Activated naive CD4-positive, alpha-beta T cell (primary cell): ENCODE measurements at places on chromosomes 2 and 18.

GRCh38 chr2:109549016-109549590 lies 64.7 kb downstream of the SEPTIN10 start:
- DNase-seq: no peak

GRCh38 chr2:141611981-141612380 lies 518.8 kb downstream of the LRP1B start:
- no peak for DNase-seq

DNA sequence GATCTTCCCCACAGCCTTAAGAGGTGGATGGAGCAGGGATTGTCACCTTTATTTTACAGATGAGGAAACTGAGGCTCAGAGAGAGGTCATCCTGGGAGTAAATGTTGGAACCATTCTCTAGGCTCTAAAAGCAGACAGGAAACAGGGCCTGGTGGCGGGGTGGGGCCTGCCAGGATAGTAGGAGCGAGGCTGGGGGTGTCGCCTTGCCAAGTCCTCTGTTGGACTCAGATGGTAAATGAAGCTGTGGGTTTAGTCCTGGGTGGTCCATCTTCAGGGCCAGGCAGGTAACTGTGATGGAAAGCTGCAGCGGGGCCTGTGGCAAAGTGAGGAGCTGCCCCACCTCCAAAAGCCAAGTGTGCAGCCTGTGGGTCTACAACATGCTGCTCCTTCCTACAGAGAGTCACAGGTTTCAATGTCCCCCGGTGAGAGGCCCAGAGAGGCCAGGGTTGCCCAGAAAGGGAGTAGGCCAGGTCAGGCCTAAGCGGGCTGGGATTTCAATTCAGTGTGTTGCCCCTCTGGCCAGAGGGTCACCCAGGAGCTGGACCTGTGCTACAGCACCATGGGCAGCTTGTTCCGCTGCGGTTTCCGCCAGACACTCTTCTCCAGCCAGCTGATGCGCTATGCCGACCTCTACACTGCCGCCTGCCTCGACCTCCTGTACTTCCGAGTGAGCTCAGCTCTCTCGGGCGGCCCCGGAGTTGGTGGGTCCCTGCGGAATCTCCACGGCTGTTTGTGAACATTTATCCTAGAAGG lies 6.6 kb downstream of the NT5DC4 start:
- DNase-seq: no peak

DNA sequence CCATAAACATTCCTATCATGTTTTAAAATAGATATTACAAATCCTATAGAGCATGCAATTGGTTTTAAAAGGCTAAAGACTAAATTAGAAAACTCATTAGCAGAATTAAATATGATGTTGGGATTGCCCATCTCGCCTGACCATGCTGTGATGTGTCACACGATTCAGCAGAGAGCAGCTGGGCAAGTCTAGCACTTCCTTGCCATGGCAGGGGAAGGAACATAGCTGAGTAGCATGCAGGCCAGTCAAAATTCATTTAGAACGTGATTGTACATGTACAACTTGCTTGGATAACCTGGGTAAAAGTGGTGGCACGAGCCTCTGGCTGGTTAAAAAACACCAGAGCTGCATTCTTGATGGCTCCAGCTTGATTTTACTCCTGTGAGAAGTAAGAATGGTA lies 81.3 kb downstream of the SCN3A start:
- no peak for DNase-seq

DNA sequence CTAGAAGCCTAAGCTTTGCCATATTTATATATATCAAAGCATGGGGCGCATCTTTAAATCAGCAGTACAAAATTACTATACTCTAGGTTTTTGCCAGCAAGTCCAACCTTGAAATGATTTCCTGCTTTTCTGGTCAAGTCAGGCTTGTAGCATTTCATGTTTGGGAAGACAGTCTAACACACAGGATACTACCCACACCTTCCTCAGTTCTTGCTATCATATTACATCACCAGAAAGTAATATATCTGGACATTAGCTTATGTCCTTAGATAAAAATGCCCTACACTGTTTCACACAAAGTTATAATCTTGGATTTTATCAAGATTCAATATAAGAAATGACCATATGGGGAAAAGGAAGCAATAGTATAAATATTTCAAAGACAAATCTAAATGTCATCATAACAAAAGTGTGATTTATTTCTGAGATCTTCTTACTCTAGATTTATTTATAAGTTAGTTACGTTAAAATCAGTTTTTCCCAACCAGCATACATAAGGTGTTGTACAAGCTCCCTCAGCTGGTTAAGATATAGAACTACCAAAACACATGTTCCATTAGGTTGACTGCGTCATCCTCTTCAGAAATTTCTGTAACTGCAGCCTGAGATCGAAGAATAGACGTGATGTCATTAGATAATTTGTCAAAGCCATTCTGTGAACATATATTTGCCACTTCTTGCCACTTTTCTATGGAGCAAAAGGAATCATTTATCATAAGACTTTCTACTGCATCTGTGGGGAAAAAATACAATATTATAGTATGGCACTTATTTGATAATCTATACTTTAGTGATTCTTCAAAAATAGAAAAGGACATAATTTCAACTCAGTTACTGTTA lies 56.6 kb downstream of the CLHC1 start:
- no peak for DNase-seq

GRCh38 chr18:32152705-32153448 lies 37.0 kb upstream of the MEP1B start:
- no peak for DNase-seq

DNA sequence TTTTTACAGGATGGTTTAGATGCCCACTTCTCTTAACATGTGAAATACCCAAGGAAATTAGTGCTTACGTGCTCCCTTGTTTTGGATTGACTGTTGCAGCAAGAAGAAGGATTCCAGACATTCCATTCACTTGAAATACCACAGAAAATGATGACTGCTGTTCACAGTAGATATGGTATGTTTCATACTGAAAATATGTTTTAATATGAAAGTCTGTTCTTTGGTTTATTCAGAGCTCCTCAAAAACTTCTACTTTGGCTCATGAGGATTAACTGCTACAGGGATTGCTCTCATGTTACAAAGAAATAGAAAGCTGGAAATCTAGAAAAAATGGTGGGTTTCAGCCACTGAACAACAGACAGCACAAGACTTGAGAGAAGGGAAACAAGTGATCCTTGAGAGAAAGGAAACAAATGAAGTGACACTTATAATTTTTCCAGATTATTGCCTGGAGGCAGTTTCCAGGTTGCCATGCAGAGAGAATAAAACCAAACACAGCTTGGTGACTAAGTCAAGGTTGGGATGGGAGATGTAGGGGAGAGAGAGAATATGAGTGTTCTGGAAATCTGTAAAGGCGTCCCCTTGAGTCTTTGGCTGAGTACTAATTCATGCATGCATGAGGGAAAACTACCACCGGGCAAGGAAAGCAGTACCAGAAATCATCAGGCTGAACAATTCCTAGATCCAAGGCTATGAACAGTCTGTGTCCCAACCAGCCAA lies 348.1 kb downstream of the CLIP4 start:
- no peak for DNase-seq

- no peak for DNase-seq
Measured at GRCh38 chr2:222427646-222428301, 3.4 kb downstream of the SGPP2 start.

GRCh38 chr18:28204154-28204553 lies 27.2 kb upstream of the CDH2 start:
- DNase-seq: no peak
